Left colon (tissue), 2 donors: ENCODE measurements at places on chromosomes 6 and 20. TPM values are rescaled to one million over a fixed set of nuclear protein-coding genes. Genes with fewer than 3 reads are reported as not detected.

DNA sequence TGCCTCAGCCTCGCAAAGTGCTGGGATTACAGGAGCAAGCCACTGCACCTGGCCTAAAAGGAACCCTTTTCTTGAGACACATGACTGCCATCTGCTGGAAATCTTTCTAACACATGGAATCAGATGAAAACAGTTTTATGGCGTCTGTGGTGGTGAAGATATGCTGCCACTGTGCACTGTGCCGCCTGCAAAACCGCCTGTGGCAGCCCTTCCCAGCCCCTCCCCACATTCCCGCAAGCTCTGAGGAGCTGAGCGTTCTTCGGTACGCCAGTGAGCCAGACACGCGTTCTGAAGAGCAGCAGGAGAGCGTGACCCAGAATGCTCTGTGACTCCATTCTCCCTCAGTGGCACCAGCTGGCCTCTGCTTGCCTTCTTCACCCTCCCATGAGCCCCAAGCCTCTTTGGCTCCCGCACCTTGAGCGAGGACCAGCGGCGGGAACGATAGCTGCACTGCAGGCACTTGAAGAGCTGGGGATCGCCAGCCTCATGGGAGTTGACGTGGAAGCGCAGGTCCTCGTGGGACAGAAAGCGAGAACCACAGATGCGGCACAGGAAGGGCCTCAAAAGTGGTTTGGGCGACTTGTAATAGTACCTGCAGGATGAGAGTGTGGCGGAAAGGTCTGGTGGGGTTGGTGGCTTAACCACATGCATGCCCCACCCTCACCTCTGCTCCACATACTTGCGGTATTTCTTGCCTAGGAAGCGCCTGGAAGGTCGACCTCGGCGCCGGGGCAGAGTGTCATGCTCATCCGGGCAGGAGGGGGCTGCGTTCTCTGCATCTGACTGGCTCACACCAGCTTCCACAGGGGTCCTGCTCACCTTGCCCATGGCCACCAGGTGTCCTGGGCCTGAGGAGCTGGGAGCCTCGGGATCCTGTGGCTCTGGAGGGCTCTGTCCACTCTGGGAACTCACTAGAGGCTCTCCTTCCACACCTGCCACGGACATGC lies 8.7 kb downstream of the ZNF335 start:
- no peak for DNase-seq

DNA sequence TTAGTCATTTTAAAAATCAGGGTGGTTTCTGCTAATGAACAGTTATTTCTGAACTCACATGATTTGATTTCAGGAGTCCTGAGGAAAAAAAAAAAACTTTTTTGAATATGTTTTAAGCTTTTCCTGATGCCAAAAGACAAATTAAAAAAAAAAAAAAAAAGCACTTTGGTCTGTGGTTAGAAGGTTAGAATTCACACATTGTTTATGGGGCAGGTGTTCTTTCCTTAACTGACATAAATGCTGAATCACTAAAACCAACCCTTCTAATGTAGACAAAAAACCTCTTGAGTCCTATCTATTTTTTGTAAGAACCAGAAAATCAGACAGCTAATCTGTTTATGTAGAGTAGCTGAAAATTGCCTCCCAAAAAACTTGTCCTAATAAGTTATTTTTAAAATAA lies 20.4 kb downstream of the THEMIS start:
- no peak for DNase-seq

DNA sequence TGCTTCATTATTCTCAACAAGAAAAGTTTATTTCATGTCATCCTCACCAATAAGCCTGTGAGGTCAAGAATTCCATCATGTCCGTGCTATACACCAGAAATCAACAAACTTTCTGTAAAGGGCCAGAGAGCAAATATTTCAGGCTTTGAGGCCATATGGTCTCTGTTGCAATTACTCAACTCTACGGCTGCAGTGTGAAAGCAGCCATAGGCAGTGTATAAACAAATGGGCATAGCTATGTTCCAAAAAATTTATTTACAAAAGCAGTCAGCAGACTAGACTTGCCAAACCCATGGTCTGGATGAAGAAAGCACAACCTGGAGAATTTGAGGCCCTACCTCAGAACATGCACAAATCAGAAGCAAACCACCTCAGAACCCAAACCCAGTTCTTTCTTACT lies 118.5 kb downstream of the PCSK2 start:
- no peak for DNase-seq

GRCh38 chr6:148479497-148479896 lies 136.9 kb downstream of the SASH1 start:
- DNase-seq: no peak

DNA sequence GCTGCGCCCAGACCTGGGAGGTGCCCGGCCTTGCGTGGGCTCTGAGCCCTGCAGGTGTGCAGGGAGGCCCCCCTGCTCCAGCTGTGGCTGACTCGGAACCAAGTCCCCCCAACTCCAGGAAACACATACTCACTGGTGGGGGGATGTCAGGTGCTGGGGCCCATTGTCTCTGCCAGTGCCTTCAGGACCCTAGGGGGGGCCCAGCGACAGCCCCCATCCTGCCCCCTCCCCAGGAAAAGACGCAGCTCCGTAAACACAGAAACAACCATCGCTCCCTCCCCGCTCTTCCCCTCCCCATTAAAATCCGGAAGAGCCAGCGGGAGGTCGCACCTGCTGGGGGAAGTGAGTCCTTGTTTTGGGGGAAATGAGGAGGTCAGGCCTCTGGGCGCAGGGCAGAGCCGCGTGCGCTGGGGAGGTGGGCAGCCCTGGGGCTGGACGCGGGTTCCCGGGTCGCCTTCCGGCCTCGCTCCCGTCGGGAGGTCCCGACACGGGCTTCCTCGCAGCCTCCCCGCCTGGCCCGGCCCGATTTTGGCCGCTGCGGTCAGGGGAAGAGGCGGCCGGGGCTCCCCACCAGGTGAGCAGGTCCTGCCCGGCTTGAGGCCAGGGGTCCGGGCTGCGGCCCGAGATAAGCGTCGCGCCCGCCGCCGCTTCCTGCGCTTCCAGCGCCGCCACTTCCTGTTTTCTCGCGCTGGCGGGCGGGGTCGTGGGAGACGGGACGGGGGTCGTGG lies 6.2 kb downstream of the C20orf204 start:
- no peak for DNase-seq

GRCh38 chr6:134551245-134551960 lies 233.5 kb upstream of the SGK1 start:
- no peak for DNase-seq

GRCh38 chr6:42120895-42121865 lies 21.2 kb downstream of the C6orf132 start:
- DNase-seq: no peak

DNA sequence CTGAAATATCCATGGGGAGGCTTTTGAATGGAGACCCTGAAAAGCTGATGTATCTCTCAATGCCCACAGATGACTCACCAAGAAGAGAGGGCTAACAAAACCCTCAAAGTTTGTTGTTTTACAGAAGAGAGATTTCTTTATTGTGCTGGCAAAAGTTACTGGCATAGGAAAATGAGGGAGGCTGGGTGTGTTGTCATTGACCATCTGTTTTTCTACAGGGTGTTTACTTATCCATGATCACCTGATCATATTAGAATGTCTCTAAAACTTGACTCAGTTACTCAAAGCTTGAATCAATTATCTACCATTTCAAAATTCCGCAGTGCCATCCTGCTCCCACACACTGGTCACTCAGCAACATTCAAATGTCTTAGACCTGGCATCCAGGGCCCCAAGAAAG lies 9.8 kb downstream of the NCOA6 start:
- DNase-seq: no peak

GRCh38 chr6:123640567-123641187 lies 3.9 kb upstream of the TRDN start:
- DNase-seq: no peak

DNA sequence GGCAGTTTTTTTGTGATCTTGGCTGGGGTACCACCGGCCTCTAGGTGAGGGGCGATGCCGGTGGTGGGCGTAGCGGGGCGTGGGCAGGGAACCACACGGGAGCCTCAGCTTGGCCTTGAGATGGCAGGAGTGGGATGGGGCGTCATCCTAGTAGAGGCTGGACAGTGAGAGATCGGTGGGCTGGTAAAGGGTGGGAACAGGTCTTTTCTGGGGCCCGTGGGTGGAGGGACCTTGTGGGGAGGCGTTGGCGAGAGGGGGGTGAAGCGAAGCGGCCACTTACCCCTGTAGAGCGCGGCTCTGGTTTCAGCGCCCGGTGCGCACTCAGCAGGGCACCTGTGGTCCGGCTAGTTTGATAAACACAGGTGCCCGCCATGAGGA lies 12.0 kb downstream of the ITPR3 start:
- DNase-seq: no peak

Gene MBOAT1
- total RNA-seq: 72.6 TPM

Gene ABHD12
- 76.1 TPM for total RNA-seq

Gene TMEM14B
- 62.6 TPM for total RNA-seq
